ENCODE measurements at places on chromosomes 6 and 20.
A peak's percentile ranks its signal among the peaks of the same experiment; 100 is the strongest.

- DNase-seq: no peak
Measured at GRCh38 chr6:53822401-53823125, 27.8 kb downstream of the LRRC1 start.

- no peak for DNase-seq
Measured at GRCh38 chr20:31984981-31985471, 17.1 kb downstream of the XKR7 start.

GRCh38 chr20:63863798-63864544 is 1.1 kb upstream of the TPD52L2 start:
- DNase-seq: peak; percentile 84

GRCh38 chr6:26199773-26200764 is 112.8 kb downstream of the HFE start:
- no peak for DNase-seq

DNA sequence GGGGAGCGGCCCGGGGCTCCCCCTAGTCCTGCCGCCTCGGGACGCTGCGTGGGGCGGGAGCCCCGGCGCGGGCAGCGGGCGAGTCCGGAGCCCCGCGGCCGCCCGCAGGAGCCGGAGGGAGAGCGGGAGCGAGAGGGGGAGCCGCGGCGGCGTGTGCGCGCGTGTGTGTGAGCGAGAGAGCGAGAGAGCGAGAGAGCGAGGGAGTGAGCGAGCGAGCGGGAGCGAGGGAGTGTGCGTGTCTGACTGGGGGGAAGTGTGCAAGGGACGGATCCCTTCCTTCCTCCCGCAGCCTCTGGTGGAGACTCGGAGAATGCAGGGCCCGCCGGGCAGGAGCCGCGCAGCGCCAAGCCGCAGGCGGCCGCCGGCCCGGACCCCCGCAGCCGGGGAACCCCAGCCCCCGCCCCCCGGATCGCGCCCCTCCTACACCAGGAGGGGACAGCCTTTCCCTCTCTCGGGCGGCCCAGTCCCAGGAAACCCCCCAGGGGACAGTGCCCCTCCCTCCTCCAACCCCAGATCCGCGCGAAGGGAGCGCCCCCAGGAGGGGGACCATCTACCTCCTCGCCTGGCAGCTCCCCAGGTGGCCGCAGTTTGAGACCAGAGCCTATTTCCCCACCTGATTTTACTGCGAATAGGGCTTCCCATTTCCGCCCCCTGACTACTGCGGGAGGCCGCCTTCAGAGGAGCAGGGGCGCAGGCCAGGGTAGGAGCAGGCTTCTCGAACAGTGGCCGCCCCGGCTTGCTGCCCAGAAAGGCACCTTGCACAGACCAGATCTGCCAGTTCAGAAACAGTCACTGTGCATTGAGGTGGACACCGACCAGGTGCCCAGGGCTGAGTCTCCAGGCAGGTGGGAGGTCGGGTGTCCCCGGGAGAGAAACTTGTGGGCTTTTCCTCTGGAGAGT is at the start of gene CDH22:
TSS of gene CDH22 (minus strand) at position 241 of the 900 bp plus-strand sequence. CDS start 57,204 bp downstream, outside the sequence.
- DNase-seq: peak; percentile 39

DNA sequence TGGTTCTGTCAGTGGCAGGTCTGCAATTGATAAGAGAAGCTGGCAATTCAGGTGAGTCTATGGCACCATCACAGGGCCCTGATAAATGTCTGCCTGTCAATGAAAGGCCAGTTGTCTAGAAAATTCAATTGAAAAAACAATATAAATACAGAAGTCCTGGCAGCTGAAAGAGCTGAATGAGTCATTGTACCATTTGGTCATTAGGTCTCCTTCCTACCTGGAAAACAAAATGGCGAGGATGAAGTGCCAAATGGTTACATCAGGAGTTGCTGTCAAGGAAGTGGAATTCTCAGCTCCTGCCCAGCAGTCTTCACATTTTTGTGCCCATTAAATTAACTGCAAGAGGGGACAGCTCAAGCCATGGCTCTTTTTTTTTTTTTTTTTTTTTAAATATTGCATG is 37.7 kb downstream of the PEX7 start:
- DNase-seq: no peak

DNA sequence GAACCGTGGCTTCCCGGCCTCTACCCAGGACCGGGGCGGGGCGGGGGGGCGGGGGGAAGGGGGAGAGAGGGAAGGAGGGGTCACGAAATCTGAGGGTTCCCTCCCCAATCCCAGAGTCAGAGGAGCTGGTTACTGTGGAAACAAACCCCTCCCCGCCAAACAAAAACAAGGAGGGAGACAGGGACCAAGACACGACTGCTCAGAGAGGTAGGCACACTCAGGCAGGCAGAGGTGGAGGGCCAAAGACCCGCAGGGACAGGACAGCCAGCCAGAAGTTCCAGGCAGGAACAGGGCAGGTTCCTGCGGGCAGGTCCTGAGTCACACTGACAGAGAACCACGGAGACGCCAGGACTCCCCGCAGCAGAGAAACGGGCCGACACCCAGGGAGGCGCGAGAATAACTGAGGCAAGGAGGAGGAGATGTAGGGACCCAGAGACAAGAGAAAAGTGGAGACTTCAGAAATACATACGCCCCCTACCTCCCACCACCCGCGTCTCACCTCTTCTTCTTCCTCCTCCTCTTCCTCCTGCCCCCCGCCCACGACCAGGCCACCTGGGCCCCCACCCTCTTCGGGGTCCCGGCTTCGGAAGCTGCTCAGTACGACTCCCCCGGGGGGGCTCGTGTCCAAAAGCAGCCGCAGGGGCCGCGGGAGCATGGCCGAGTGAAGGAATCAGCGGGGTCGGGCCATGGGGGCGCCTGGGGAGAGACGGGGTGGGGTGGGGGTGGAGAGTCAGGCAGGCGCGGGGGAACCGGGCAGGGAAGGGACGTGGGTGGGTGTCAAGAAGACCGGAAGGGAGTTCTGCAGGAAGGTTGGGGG is 578 bp downstream of the RGL2 start:
- peak; percentile 88 for DNase-seq

GRCh38 chr20:63831646-63831992 is 555 bp upstream of the ZBTB46 start:
- no peak for DNase-seq

- no peak for DNase-seq
Measured at GRCh38 chr6:36374972-36375371, 12.5 kb downstream of the ETV7 start.

GRCh38 chr6:142906945-142907470 is 38.0 kb downstream of the HIVEP2 start:
- peak; percentile 64 for DNase-seq

GRCh38 chr6:166400181-166400580 is 17.4 kb upstream of the MPC1 start:
- no peak for DNase-seq

DNA sequence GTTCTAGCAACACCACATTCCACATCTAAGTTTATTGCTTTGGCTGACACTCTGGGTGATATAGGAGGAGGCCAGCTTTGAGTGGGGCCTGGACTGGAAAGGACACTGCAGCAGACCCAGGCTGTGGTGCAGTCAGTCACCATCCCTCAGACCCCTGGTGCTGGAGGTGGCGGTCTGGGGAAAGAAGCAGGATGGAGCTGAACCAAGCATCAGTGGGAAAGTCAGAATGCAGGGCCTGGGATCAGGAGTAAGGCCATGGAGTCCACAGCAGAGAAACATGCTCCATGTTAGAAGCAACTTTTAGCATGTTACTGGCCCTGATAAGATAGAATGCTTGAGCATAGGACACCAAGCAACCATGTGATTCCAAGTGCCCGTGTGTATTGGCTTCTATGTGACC is 5.9 kb downstream of the HLA-A start:
- peak; percentile 47 for DNase-seq

- DNase-seq: no peak
Measured at GRCh38 chr6:158185729-158186456, 17.7 kb downstream of the GTF2H5 start.

DNA sequence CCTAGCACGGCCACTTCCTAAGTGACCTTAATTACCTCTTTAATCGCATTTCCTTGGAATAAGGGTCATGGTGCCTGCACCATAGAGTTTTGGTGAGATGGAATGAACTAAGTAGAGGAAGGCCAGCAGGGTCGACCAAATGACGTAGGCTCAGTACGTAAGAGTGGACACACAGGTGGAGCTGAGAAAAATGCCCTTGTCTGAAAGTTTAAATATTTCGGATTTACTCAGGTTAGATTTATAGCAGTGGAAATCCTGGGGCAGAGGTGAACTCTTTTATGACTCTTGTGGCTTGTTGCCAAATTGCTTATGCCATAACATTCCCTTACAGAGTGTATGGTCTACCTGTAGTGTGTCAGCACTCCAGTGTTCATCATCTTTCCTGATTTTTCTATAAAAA is 23.6 kb upstream of the BTBD3 start:
- no peak for DNase-seq

GRCh38 chr6:156062091-156062563 is 606.5 kb upstream of the NOX3 start:
- DNase-seq: no peak

- DNase-seq: no peak
Measured at GRCh38 chr6:170090561-170090960, 200.3 kb downstream of the DLL1 start.

DNA sequence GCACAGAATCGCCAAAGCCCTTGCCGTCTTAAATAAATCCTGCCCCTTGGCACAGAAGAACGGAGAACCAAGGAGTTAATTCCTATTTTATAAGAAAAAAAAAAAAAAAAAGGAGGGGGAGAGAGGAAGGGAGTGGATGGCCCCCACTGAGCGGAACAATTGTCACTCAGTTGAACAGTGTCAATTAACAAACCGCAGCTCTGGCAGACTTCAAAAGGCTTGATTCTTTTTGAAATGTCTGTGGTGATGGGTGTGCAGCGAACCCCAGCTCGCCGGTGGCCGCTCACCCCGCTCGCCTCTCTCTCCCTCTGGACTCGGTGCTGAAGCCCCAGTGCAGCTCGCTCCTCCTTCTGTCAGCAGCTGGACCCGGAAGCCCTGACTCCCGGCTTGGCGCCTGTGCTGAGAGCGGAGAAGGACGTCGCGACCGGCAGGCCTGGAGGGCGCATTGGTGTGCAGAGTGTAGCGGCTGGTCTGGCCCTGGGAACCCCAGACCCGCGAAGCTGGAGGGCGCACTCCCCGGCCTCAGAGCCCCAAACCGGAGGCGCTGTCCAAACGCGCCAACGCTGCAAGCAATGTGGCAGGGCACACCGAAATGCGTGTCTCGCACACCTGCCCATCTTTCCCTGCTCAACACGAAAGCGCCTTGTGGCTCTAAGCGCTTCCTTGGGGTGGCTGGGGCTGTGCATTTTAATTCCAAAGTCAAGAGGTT is 3.4 kb downstream of the LINC00237 start:
- DNase-seq: peak; percentile 59

DNA sequence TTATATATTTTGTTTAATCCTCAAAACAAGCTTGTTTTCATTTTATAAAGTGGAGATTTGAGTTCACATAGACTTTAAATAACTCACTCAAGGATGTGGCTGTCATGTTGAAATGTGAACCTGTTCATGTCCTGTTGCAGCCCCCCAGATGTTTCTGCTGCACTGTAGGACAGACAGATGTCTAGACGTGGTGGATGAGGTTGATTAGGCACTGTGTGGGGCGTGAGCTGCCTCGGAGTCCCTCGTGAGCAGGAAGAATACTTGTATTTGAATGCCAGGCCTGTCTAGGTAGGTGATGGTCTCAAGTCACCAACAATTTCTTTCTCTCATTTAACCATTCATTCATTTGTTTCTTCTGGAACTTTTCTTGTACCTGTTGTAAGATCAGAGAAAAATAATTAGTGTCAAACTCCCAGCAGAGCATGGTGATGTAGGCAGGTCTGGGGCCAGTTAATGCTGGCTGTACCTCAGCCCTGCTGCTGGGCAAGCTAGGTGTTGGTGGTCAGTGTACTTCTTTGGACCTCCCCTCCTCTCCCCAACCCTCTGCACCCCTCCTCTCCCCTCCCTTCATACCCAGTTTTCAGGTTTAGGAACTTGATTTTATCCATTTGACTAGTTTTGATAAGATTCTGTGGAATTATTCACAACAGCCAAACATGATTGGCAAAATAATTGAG is 34.0 kb downstream of the AFDN start:
- DNase-seq: no peak

- no peak for DNase-seq
Measured at GRCh38 chr20:17873410-17874270, 95.0 kb downstream of the SNX5 start.

- DNase-seq: no peak
Measured at GRCh38 chr6:5442916-5443315, 181.6 kb downstream of the FARS2 start.

GRCh38 chr6:78831492-78831891 is 35.9 kb upstream of the IRAK1BP1 start:
- no peak for DNase-seq

GRCh38 chr6:76004202-76004601 is 68.3 kb downstream of the IMPG1 start:
- no peak for DNase-seq

- peak; percentile 44 for DNase-seq
Measured at GRCh38 chr20:24917797-24918578, 31.1 kb upstream of the CST7 start.

GRCh38 chr6:159217595-159218275 is 48.5 kb downstream of the FNDC1 start:
- no peak for DNase-seq

DNA sequence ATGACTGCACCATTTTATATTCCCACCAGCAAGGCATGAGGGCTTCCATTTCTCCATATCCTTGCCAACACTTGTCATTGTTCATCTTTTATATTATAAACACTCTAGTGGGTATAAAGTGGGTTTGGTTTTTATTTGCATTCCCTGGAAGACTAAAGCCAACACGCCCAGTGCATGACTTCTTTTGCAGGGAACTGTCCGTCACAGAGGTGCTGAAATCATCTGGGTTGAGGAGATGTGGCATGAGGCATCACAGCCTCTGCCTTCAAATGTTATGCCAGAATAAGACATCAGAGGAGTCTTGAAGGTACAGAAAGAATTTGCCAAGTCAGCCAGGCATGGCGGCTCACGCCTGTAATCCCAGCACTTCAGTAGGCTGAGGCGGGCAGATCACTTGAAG is 29.9 kb upstream of the FAM210B start:
- DNase-seq: no peak

GRCh38 chr6:110449541-110449895 is 26.9 kb downstream of the SLC22A16 start:
- no peak for DNase-seq

- DNase-seq: peak; percentile 18
Measured at GRCh38 chr6:145814035-145814500, 527 bp downstream of the FBXO30 start.

DNA sequence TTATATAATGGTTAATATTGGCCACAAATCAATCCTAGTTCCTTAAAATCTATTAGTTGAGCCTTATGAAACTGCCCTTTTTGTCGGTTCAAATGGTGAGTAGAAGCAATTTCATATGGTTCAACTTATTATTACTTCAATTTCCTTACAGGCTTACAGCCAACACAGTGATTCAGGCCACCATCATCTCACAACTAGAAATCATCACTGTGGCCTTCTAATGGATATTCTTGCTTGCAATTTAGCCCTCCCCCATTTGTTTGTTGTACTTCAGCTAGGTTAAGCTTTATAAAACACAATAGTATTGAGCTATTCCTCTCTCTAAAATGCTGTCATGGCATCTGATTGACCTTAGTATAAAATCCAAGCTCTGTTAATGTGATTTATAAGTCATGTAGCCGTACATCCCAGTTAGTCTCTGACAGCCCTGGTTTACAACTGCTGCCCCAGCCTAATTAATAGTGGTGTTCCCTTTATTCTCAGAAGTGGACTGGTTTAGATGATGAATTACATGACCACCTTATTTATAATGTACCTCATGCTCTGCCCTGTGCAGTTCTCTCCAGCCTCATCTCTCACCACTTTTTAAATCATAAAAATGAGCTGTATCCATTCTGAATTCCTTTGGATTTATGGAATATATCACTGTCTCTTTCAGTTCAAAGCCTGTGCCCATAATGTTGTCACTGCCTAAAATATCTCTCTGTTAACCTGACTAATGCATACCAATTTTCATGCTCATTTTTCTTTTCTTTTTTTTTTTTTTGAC is 36.7 kb downstream of the LAMA2 start:
- DNase-seq: no peak

All from CD4-positive, alpha-beta T cell treated with Interleukin-10 for 1 hour (primary cell).